A549 treated with GW870086 at 1 μM for 4 hours (cell line): ENCODE measurements at places on chromosomes 11 and 22. TPM values are rescaled to one million over a fixed set of nuclear protein-coding genes. Genes with fewer than 3 reads are reported as not detected.

The HTR3A gene
- total RNA-seq, result not detected in 5 replicates

The ZBTB16 gene
- total RNA-seq, result 0.13 to 0.50 TPM (median 0.23 TPM) in 5 replicates

The SEPTIN5 gene
- 7.0 to 10.2 TPM (median 9.5 TPM) in 5 replicates for total RNA-seq

The SAMM50 gene
- total RNA-seq, result 44.9 to 49.1 TPM (median 45.9 TPM) in 5 replicates

The LMO2 gene
- 0.18 to 1.1 TPM (median 0.64 TPM) in 5 replicates for total RNA-seq

The APOA4 gene
- total RNA-seq, result 0.08 TPM in 1 of 5 replicates, not detected in the others

The PITPNM1 gene
- 32.3 to 48.6 TPM (median 44.4 TPM) in 5 replicates for total RNA-seq

The APOBEC3B gene
- 26.1 to 31.0 TPM (median 29.1 TPM) in 5 replicates for total RNA-seq

The APOL3 gene
- total RNA-seq, result not detected in 5 replicates

The OR8D1 gene
- total RNA-seq, result not detected in 5 replicates

The CENPM gene
- total RNA-seq, result 29.6 to 42.1 TPM (median 36.4 TPM) in 5 replicates

The MOGAT2 gene
- not detected in 5 replicates for total RNA-seq

The XNDC1N gene
- 3.0 to 4.3 TPM (median 3.4 TPM) in 5 replicates for total RNA-seq

The SF1 gene
- total RNA-seq, result 160 to 206 TPM (median 161 TPM) in 5 replicates

The PAMR1 gene
- total RNA-seq, result not detected in 5 replicates

The GPHA2 gene
- total RNA-seq, result not detected in 5 replicates

The LRRC4C gene
- not detected in 5 replicates for total RNA-seq

The APOL1 gene
- 11.4 to 17.7 TPM (median 15.9 TPM) in 5 replicates for total RNA-seq

The TSGA10IP gene
- total RNA-seq, result not detected in 5 replicates

The ANO9 gene
- total RNA-seq, result 0.72 to 1.2 TPM (median 0.88 TPM) in 5 replicates

The IZUMO1R gene
- total RNA-seq, result not detected in 5 replicates

The SEC14L2 gene
- 61.0 to 82.5 TPM (median 72.6 TPM) in 5 replicates for total RNA-seq

The MYBPC3 gene
- total RNA-seq, result 0.02 to 0.10 TPM (median 0.06 TPM) in 5 replicates
